ENCODE measurements at places on chromosomes 5 and 9.

GRCh38 chr9:84258371-84258770 is 82.2 kb downstream of the SLC28A3 start:
- no peak for DNase-seq

- no peak for DNase-seq
These were observed 163.5 kb downstream of the ARL15 start for GRCh38 chr5:54146916-54147315.

DNA sequence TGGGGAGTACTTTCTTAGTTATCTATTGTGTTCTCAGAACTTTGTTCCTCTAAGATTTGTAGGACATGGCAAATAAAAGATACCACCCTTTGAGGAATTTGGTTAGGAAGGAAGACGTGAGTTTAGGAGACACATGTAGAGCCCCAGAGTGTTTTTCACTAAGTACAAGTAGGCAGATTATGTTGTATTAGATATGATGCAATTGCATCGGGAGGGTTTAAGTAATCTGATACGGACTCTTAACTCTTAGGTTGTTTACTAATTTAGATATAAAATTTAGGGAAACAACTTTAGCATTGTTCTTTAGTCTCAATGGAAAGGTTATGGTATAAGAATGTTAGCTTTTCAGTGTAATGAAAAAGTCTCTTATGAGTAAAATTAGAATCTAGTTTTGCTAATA is 84.4 kb downstream of the TRIO start:
- no peak for DNase-seq

GRCh38 chr5:1471997-1472963 is 27.0 kb upstream of the SLC6A3 start:
- no peak for DNase-seq

DNA sequence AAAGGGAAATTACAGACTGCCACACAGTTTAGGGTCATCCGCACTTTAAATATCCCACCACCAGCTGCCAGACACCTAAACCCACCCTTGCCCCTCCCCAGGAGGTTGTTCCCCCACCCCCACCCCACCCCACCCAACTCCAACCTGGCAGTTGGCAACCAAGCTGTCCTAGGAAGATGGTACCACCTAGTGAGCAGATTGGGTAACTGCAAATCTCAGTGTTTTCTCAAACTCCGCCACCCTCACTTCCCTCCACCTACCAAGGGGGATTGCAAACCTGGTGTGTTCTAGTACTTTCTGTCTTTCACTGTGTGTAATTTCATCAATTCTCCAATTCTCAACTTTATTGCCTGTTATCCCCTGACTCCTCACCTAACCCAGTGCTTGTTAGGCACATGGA is 323.8 kb upstream of the IRX2 start:
- no peak for DNase-seq

GRCh38 chr5:146772881-146773466 is 105.6 kb downstream of the PPP2R2B start:
- DNase-seq = no peak

- DNase-seq = peak; percentile 45
These were observed 21.9 kb upstream of the VDAC1 start for GRCh38 chr5:134026521-134027287.

GRCh38 chr5:86880344-86880743 is 262.6 kb downstream of the COX7C start:
- no peak for DNase-seq

DNA sequence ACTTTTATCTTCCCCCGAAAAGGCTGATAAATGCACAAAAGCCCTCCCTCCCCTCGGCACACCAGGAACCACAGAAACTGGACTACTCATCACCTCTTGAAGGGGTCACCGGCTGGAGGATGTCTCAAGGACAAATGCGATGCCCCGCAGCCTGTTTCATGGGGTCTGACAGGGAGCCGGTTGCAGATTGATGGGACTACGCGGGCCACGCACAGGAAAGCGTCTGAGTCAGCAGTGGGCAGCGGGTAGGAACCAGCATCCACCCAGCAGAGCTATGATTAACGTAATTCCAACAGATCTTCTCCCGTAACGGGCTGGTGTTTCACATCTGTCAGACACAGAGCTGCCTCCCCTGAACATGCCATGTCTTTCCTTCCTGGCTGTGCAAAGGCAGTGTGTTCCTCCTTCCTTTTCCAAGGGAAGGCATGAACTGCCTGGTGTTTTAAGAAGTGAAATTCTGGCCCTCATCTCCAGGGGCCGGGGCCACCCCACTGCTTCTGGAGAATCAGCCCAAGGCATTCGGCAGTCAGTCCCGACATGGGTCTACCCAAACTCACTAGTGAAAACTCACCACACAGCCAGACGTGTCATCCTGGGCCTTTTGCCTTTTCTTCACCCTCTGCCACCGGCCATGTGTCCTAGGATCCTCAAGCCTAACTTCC is 144.4 kb upstream of the PHYKPL start:
- DNase-seq = no peak

DNA sequence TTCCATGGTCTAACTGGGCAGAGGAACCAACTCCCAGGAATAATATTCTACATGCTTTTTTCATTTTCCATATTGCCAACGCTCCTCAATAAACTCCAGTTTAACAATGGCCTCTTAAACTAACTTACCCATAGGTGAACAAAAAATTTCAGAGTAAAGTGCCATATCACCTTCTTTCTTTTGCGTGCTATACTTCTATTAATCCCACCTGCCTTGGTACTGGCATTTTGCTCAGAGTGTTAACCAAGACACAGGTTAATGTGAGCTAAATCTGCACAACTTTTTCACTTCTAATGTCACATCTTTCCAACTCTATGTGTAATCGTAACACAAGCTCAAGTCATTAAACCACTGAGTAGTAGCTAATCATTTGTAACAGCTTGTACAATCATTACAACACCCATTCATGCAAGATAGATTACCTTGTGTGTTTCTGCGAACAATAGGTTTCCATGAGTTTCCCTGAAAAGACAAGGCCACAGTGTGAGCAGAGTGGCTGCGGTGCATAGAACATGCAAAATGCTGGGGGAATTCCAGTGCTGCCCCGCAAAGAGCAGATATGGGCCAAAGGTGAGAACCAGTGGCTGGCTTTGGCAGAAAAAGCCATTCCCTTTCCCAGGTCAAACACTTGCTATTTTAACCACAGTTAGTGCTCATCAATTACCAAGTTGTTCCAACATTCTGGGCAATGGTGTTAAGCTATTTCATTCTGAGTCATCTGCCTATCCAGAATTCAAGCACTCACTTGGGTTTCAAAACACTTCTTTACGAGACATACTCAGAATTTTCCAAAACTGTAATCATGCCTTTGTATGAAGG is 42.8 kb downstream of the TIMD4 start:
- DNase-seq = no peak

DNA sequence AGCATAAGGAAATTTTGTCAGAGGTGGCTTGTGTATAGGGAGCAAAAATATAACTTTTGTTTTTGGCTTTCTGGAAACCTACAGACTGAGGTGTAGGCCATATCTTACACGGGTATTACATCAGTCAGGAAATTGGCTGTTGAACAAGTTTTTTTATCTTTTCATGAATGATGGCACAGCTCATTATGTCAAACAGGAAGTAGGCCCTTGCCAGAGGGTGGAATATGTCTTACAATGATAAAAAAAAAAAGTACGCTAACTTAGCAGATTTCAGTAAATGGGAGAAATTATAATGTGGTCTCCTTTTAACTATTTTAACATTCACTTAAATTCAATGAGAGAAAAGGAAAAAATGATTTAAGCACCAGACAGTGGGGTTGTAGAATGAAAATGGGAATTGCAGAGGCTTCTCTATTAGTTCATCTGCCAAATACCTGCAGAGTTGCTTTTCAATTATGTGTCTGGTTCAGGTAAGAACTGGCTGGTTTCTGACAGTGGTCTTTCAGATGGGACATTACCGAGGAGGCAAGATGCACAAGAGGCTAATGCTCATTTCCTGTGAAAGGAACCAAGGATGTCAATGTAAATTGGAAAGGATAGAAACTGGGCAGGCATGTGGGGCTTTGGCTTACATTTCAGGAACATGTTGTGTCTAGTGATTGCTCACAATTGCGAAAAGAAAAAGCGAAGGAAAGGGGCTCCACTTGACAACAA is 169.9 kb downstream of the NNT start:
- no peak for DNase-seq

DNA sequence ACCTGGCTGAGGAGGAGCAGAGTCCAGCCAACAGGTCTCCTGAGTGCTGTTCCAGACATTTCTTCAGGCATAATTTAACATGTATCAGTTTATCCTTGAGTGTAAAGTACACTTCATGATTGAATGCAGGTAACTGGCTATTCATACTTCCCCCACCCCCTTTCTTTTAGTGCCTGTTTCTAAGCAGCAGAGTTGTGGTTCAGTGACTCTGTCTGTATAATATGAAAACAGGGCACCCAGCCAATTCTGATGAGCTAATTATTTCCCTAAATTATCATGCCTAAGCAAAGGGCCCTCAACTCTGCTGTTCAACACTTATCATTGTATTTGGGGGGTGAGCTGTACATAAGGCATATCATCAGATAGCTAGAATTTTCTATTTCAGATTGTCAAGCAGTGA is 51.9 kb upstream of the ZSWIM6 start:
- peak; percentile 41 for DNase-seq

DNA sequence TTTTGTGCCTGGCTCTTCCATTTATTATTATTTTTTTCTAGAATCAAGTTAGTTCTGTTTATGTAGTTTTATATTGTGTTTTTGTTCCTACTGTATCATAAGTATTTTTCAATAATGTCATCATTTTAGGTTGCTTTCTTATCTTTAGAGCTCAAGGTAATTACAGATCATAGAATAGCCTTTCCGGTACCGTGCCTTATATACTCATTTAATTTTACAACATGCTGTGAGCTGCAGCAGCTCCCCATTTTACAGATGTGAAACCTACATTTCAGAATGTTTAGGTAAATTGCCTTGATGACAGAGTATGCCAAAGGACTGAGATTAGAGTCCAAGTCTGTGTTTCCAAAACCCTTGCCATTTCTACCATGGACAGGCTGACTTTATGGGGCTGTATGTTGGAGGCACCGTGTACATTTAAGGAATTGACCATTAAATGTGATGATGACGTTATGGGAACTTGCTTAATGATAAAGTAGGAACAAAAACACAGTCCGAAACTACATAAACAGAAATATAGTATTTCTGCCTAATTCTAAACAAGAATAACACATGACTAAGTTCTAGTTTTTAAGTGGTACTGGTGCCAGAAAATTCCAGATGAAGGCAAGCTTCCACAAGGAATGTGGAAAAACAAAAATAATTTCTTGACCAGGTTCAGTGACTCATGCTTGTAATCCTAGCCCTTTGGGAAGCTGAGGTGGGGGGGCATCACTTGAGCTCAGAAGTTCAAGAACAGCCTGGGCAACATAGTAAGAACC is 97.7 kb downstream of the IQGAP2 start:
- no peak for DNase-seq

- no peak for DNase-seq
These were observed 25.7 kb upstream of the DENND1A start for GRCh38 chr9:123955637-123956036.

DNA sequence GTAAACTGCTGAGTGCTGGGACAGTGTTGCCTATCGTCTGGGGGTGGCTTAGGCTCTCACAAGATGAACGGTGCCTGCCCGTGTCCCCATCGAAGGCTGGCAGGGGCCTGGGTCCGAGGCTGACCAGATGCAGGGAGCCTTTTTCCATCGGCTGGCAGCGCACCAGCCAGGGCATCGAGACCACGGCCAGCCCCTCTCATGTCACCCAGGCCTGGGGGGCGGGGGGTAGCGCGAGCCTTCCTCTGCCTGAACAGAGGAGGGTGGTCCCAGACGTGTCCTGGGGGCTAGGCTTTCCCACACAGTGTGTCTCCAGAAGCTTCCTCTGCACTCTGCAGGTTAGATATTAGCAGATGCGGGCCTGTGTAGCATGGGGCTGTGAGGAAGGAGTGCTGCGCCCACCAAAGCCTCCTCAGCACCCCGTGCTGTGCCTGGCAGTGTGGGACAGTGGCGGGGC is 17.3 kb downstream of the FGD3 start:
- no peak for DNase-seq

DNA sequence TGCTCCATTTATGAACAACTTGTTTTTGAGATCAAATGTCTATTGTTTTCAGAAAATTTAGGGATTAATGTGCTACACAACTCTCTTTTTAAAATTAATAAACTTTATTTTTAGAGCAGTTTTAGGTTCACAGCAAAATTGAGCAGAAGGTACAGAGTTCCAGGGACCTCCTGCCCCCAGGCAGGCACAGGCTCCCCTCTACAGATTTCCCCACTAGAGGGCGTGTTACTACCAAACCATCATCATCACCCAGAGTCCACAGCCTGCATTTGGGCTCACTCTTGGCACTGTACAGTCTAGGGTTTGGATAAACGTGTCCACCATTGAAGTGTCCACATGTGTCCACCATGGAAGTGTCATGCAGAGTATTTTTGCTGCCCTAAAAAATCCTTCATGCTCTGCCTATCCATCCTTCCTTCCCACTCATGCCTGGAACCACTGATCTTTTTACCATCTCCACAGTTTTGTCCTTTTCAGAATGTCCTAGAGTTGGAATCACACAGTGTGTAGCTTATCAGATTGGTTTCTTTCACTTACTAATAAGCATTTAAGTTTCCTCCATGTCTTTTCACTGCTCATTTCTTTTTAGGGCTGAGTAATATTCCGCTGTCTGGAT is 61.7 kb downstream of the MRPL36 start:
- peak; percentile 61 for DNase-seq

DNA sequence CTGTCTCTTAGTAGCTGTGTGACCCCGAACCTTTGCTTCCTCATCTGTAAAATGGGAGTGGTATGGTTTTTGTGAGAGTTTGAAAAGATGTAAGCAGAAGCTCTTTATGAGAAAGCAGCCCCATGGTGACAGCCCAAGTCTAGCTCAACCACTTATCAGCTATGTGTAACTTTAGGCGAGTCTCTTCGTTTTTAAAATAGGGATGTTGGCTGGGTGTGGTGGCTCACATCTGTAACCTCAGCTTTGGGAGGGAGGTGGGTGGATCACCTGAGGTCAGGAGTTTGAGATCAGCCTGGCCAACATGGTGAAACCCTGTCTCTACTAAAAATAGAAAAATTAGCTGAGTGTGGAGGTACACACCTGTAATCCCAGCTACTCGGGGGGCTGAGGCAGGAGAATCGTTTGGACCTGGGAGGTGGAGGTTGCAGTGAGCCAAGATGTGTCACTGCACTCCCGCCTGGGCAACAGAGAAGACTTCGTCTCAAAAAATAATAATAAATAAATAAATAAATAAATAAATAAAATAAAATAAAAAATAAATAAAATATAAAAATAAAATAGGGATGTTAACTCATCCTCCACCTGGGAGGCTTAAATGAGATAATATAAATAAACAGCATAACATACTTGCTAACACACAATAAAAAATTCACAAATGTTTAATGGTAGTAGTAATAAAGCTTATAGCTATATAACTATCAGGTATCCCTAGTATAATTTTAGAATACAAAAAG is 71.7 kb downstream of the APBA1 start:
- no peak for DNase-seq

DNA sequence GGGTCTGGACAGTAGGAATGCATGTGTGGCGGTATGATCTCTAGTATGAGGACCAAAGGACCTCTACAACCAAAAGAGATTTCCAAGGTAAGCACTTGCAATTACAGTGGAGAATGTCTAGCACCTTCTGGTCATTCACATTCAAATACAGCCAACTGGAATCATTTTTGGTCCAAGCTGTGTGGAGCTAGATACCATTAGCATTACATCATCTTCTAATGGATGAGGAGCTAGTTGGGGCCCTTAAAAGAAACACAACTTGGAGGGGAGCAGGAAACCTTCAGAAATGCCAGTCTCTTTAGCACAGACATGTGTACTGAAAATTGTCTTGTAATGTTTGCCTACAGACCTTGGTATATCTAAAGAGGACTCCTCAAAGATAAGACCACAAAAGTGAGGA is 244.7 kb downstream of the BNC2 start:
- DNase-seq = no peak

- no peak for DNase-seq
These were observed 278.3 kb upstream of the MPDZ start for GRCh38 chr9:13557746-13558145.

GRCh38 chr5:98460536-98460935 is 312.9 kb upstream of the RGMB start:
- DNase-seq = no peak

Measured in AG08396 (cell line).